ENCODE measurements at places on chromosomes 13 and 19. TPM values are rescaled to one million over a fixed set of nuclear protein-coding genes. Genes with fewer than 3 reads are reported as not detected.

The PRR36 gene
- not detected for total RNA-seq

The WDR87 gene
- not detected for total RNA-seq

The ZNF729 gene
- not detected for total RNA-seq

The ZIK1 gene
- 10.9 TPM for total RNA-seq
